ENCODE measurements at places on chromosomes 4 and X.

GRCh38 chr4:139972305-139972704 lies 181.7 kb downstream of the MAML3 start:
- DNase-seq = peak; percentile 21

- no peak for DNase-seq
These were observed 568.5 kb downstream of the FSTL5 start for GRCh38 chr4:161595230-161595771.

- no peak for DNase-seq
These were observed 199.1 kb upstream of the CXorf66 start for GRCh38 chrX:140164391-140164790.

DNA sequence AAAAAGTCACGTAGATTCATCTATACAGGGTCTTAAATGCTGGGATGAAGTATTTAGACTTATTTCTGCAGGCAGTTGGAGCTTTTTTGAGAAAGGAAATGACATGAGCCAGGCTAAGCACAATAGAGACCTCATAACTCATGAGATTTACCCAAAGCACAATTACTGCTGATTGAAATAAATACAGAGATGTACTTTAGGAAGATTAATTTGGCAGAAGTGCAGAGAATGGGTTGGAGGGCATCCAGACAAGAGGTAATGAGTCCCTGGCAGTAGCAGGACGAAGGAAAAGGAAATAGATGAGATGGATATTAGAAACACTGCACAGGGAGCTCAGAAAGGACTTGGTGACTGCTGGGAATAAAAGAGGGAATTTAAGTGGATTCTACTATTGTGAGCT lies 129.1 kb downstream of the SHROOM4 start:
- no peak for DNase-seq
